Thyroid gland (tissue), 4 donors: ENCODE measurements at places on chromosomes 7 and 10. TPM values are rescaled to one million over a fixed set of nuclear protein-coding genes. Genes with fewer than 3 reads are reported as not detected.

DNA sequence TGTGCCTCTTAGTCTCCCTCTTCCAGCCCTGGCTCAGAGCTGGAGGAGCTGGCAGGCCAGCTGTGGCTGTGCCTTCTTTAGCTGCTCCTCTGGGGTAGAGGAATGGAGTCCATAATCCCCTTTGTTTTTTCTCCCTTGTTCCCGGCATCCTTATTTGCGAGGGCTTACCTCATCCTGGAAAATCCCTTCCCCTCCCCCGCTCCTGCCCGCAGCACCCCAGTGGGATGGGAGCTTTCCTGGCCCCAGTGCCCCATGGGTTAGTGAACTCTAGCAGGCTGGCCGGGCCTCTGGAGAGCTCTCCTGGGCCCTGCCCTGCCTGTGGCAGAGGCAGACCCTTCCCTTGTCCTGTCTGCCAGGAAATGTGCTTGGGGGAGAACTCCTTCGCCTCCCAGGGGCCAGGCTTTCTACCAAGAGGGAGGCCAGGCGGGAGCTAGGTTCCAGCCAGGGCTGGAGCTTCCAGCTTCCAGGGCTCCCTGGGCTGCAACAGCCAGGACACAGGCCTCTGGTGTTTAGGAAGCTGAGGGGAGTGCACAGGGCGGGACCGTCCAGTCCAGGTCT, 16.5 kb upstream of the TRIM8 start:
- peak; percentile 33 for DNase-seq

ZNF138 gene
- total RNA-seq = 22.9 TPM

- no peak for DNase-seq
These were observed 18.9 kb upstream of the VPS37D start for GRCh38 chr7:73648593-73649332.

GIMAP2 gene
- 32.4 TPM for total RNA-seq

PON1 gene
- total RNA-seq = not detected

DNAJC12 gene
- total RNA-seq = 1.9 TPM

SKIDA1 gene
- total RNA-seq = 5.3 TPM

DNA sequence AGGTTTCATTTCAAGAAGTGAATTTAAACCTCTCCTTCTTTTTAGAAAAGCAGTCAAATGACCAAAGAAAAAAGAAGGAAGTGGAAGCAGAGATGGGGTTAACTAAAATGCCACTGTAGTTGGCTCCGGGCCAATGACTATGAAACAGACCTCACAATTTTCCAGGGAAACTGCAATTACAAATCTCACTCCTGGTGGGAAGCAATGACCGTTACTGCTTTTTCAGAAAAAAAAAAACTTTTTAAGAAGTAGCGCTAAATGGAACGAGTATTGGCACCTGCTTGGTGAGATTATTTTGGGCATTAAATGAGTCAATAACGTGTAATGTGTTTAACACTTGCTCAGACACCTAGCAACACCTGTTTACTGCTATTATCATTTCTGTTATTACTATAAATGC, 1.2 kb downstream of the SFRP4 start:
- DNase-seq = peak; percentile 12

DNA sequence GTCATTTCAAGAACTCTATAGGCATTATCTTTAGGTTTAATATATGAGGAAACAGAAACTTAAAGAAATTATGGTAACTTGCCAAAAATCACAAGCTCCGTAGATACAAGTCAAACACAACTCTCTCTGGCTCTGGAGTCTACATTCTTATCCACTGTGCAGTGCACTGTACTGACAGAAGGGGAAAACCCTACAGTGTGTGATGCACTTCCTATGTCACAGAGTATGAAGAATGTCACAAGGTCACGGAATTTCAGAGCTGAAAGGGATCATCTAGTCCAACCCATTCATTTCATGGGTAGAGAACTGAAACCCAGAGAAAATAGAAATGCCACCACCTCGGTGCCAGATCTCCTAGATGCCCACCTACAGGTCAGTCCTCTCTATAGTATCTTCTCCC, 86.1 kb downstream of the LRRTM3 start:
- no peak for DNase-seq

GRCh38 chr10:129774082-129774735, 189.9 kb downstream of the EBF3 start:
- no peak for DNase-seq

DNA sequence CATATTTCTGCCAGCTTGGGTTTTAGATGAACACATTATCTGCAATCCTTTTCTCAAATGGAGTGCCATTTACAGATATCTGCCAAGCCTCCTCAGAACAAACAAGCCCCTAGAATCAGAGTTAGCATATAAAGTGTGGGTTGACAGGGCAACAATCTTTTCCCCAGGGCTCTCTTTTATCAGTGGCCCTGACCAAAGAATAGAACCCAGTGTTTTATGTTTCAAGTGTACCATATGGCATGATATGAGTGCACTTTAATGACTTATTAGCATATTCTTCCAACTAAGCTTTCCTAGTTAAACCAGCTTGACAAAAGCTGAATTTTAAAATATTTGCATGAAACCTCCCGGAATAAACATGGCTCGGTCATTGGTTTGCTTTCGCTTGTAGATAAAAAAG, 57.3 kb downstream of the EVX1 start:
- no peak for DNase-seq

FAM25C gene
- total RNA-seq = not detected

STAMBPL1 gene
- total RNA-seq = 0.63 TPM

- DNase-seq = peak; percentile 77
These were observed 1.5 kb downstream of the CDK13 start for GRCh38 chr7:39951226-39952194.

DNA sequence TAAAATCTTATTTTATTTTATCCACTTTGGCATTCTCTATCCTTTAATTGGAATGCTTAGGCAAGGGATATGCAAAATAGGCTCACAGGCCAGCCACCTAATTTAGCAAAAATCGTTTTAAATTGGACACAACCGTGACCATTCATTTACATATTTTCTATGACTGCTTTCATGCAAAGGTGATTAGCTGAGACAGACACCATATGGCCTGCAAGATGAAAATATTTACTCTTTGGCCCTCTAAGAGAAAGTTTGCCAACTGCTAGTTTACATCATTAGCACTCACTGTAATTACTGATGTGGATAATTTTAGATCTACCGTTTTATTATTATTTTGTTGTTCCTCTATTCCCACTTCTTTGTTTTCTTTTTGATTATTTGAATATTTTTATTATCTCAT, 375.5 kb upstream of the LRRTM3 start:
- DNase-seq = no peak

GRCh38 chr7:138044897-138045296, 31.4 kb upstream of the AKR1D1 start:
- DNase-seq = no peak

GRCh38 chr7:117010375-117011133, 57.3 kb downstream of the ST7 start:
- DNase-seq = no peak

GRID2IP gene
- total RNA-seq = 0.67 TPM

DNA sequence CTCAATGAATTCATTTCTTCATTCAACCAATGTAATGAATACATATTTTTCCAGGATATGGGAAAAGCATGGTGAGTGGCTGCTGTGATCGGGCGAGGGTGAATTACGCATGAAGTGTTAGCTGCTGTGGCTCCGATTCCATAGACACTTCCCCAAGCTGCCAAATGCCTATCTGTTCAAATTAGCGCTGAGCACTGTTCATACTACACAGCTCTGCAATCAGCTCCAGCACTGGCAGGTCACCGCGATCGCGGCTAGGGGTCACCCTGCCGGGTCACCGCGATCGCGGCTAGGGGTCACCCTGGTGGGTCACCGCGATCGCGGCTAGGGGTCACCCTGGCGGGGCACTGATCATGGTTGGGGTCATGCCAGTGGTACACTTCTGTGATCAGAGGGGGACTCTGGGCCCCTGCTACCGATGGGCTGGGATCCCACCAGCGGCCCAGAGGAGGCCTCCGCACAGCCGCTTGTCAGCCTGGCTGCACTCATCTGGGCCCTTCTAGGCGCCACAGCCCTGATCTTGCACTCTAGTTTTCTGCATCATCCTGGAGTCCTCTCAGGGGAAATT, 49.3 kb downstream of the JAKMIP3 start:
- no peak for DNase-seq

GRCh38 chr7:143248761-143249354, 14.4 kb upstream of the GSTK1 start:
- no peak for DNase-seq

DNA sequence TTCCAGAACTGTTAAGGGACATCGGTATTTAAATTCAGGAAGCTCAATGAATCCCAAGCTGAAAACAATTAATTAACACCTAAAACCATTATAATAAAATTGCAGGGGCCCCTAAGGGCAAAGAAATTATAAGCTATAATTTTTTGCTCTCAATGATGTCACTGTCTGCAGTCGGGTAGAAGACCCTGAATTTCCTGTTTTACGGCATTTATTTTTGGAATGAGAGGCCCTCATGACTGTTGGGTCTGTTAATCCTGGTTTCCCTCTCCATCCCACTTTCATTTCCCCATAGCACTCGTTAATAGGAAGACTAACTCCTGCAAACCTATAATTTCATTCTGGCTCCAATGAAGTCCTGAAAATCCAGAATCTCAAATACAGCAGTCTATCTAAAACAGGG, 25.8 kb upstream of the GPR37 start:
- no peak for DNase-seq

NAMPT gene
- 179 TPM for total RNA-seq

OR2A42 gene
- total RNA-seq = 1.5 TPM
